ENCODE measurements at places on chromosomes 4 and X.

DNA sequence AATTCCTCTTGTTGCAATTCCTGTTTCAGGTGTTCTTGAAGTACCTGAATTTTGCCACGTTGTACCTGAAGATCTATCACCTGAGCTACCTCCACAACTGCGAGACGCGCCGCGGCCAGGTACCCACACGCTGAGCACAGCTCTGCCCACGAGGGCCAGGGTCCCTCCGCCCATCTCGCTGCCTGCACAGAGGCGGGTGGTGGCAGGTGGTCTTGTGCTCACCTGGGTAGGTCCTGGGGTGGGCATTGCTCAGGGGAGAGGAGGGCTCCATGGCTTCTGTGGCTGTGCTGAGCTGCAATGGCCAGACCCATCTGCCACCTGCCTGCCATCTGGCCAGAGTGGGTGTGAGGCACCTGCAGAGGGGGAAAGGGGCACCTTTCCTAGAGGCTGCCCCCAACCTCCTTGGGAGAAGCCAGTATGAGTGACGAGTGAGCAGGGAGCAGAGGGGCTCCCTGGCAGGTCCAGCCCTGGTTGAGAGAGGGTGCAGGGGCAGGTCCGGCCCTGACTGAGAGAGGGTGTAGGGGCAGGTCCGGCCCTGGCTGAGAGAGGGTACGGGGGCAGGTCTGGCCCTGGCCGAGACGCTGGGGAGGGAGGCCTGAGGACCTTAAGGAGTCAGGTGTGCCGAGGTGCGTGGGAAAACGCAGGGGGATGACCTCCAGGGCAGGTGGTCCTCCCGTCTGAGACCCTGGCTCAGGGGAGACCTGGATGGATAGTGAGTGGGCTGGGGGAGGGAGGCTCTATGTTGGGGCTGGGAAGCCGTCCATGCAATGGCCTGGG lies 10.7 kb downstream of the PDE6B start:
- no peak for DNase-seq

DNA sequence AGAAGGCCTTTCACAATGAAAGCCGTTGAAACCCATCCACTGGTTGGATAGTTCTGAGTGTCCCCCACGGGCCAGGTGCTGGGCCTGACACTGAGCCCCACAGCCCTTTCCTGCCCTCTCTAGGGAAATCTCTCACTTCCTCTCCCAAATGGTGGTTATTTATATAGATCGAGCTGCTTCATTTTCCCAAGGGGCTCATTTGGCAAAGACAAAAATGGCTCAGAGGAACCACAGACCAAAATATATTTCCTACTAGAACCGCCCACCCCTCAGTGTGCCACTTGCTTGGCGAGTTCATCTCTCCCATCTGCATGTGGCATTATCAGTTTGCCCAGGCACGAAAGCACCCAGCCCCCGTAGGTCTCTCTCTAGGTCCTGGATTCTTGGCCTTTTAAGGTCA lies 53.3 kb upstream of the STIM2 start:
- no peak for DNase-seq

GRCh38 chrX:150219374-150220185 lies 143.5 kb upstream of the MAMLD1 start:
- no peak for DNase-seq

DNA sequence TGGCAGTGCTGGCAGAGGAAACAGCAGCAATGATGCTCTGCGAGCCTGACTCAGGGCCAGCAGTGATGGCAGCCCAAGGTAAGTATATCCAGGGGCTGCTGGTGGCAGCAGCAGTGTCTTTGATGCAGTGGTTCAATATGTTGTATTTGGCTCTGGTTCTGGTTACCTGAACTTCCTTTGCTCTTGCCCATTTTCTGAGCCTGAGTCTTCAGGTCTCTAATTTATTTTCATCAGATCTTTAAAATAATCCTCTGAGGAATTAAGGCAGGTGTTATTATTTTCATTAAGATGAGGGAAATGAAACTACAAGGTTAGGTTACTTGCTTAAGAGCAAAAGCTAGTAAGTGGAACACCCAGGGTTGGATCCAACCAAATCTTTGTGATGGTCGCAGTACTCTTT lies 102.8 kb upstream of the BMP2K start:
- DNase-seq, result no peak

GRCh38 chrX:40202456-40202855 lies 104.7 kb upstream of the BCOR start:
- no peak for DNase-seq

DNA sequence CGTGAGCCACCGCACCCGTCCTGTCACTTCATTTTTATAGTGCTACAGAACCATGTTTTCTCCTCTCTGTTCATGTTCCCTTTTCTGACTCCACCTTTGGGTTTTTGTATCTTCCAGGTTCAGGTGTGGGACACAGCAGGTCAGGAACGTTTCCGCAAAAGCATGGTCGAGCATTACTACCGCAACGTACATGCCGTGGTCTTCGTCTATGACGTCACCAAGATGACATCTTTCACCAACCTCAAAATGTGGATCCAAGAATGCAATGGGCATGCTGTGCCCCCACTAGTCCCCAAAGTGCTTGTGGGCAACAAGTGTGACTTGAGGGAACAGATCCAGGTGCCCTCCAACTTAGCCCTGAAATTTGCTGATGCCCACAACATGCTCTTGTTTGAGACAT lies 12.4 kb downstream of the RAB33A start:
- DNase-seq, result no peak

GRCh38 chrX:134513091-134513490 lies 53.1 kb downstream of the HPRT1 start:
- no peak for DNase-seq

GRCh38 chr4:66555301-66555700 lies 885.0 kb upstream of the EPHA5 start:
- DNase-seq, result no peak

GRCh38 chrX:40132751-40133150 lies 35.0 kb upstream of the BCOR start:
- no peak for DNase-seq

DNA sequence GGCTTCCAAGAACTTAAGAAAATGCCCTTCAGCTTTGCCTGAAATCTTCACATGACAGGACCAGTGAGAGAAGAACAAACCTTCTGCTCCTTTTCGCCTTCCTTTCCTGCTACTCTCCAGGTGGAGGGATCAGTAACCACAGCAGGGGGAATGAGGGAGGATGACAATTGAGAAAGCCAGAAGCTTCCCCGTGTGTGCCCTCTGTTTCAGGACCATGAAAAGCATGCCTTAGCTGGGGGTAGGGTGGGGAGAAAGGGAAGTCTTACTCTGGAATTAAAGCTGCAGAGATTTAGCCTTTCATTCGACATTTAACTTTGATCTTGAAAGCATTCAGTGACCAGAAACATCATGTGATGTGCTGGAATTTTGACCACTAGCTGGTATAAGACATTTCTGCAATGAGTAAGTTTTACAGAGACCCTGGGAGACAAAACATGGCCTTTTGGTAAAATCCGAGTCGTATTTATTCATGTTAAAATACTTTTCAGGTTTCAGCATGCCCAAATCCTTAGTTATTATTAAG lies 10.6 kb upstream of the PUDP start:
- no peak for DNase-seq

DNA sequence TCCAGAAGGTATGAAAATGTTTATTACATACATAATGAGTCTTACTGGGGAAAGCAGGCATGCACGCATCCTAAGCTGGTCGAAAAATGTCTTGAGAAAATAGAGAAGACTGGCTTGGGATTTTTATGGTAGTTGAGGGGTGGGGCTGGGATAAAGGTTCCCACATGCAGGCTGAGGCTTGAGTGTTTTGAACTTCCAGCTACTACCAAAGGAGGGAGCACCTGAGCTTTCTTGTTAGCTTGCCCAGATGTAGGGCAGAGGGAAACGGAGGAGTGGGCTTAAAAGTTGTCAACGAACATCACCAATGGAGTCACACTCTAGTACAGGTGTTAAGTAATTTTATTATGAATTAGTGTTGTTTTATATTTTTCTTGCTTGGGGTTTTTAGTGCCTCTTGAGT lies 39.6 kb upstream of the SRPX start:
- DNase-seq, result peak; percentile 8

DNA sequence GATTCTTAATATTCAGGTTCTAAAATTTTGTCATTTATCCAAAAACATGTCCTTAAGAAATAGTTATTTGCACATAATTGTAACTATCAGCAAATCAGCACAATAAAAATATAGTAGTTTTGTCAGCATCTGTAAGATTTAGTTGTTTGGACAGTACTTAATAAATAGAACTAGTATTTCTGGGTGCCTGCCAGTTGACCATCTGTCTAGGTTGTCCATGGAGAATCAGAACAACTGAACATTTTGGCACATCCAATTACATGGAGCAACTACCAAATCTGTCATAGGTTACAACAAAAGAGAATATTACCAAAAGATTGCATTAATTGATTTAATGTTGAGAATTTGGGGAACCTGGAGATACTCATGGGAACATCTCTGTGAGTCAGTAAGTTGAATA lies 305.5 kb upstream of the TACR3 start:
- no peak for DNase-seq

- no peak for DNase-seq
Observed at GRCh38 chr4:8910822-8911315, 39.2 kb upstream of the HMX1 start.

- no peak for DNase-seq
Observed at GRCh38 chrX:151515237-151515636, 48.2 kb upstream of the PASD1 start.

GRCh38 chrX:32877592-32877991 lies 333.8 kb downstream of the DMD start:
- no peak for DNase-seq

DNA sequence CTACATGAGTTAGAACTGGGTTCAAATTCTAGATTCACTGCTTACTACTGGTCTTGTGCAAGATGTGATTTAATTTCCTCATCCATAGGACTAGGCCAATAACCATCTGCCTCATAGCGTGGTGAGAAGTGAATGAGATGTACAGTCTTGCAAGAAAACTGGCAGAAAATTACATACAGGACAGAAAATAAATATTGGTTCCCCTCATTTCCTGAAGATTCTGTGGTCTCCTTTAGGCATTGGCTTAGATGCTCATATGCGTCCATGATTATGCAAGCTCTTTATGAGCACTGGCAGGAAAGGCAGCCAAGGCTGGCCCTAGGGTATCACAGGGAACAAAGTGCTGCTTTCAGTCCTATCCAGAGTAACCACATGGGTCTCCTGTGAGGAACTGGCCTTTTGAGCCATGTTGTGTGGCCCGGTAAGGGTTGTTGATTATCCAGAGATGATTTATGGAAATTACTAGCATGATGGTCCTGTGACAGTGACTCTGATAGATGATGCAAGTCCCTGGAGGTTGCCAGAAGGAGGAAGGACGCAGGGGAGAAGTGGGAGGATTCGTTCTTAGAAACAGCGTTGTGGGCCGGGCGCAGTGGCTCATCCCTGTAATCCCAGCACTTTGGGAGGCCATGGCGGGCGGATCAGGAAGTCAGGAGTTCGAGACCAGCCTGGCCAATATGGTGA lies 9.9 kb upstream of the MOB1B start:
- no peak for DNase-seq

GRCh38 chr4:148004228-148004857 lies 272.5 kb downstream of the ARHGAP10 start:
- peak; percentile 19 for DNase-seq

DNA sequence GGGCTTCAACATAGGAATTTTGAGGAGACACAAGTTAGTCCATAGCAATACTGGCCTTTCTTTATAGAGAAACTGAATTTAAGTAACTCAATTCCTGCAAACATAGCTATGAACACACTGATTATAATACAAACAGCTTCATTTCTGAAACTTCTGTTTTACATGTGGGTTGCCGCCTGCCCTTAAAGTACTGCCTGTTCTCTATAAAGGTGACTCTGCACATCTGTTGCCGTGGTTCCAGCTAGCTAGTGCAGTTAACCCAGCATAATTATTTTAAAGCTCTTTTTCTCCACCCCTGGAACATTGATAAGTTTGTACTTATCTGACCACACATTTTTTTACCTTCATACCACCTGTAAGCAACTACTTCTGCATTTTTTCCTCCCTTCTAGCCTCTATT lies 177.6 kb downstream of the NWD2 start:
- DNase-seq, result no peak

DNA sequence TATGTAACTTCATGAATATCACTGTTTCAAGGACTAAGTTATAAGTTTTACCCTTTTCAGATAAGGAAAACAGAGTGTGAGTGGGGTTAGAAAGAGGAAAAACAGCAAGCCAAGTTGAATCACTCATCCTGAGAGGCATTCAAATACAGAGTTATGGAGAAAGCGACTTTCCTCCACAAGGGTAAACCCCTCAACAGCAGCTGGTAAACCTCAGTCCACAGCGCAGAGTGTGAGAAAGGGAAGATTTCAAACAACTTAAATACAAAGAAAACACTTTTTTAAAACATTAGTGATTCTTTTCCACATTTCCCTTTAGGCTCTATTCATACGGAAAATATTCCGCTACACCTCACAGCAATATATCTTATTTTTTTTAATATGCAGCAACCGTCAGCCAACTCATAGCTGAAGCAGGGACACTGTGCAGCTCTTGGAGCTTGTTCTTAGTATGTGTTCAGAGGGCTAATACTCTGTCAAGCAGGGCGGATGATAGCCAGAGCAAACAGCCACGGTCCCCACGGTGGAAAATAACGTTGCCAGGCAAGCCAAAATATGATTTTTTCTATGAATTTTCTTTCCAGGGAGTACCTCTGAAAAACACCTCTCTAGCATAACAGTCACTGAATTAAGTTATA lies 488.9 kb upstream of the FAT1 start:
- DNase-seq, result no peak

- DNase-seq, result no peak
Observed at GRCh38 chr4:40963897-40964478, 214.2 kb downstream of the NSUN7 start.

GRCh38 chrX:153517946-153518834 lies 748 bp downstream of the ATP2B3 start:
- no peak for DNase-seq

DNA sequence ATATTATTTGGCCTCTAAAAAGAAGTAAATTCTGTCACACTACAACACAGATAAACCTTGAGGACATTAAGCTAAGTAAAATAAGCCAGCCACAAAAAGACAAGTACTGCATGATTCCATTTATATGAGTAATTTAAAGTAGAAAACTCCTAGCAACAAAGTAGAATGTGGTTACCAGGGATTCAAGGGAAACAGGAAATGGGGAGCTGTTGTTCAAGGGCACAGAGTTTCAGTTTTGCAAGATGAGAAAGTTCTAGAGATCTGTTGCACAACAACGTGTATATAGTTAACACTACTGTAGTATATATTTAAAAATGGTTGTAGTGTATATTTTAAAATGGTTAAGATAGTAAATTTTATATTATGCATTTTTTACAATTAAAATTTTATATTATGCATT lies 25.4 kb downstream of the SEC31A start:
- peak; percentile 92 for DNase-seq

- no peak for DNase-seq
Observed at GRCh38 chr4:145279122-145279960, 99.0 kb upstream of the OTUD4 start.

DNA sequence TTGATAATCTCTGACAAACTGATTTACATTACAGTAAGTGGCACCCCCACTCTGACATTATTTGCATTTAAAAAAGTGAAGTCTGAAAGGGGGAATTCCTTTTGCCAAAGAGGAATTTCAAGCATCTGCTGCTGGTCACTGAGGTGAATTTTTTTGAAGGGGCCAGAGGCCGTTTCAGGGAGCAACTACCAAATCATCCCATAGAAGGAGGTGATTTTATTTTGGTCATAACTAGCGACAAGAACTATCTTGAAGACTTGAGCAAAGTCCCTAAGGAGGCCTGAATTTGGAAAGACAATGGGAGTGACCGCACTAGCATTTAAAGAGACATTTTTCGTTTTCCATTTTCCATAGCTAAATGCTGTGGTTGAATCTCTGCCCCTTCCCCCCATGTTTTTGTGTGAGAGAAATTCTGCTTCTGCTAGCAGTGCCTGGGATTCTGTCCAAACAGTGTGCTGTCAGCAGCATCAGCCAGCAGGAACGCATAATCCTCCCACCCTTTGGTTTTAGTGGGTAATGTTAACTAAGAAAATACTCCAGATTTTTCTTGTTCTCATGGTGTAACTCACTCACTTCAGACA lies 110.1 kb upstream of the MED14 start:
- DNase-seq, result no peak
